ENCODE measurements at places on chromosomes 4 and X. TPM values are rescaled to one million over a fixed set of nuclear protein-coding genes. Genes with fewer than 3 reads are reported as not detected.

DNA sequence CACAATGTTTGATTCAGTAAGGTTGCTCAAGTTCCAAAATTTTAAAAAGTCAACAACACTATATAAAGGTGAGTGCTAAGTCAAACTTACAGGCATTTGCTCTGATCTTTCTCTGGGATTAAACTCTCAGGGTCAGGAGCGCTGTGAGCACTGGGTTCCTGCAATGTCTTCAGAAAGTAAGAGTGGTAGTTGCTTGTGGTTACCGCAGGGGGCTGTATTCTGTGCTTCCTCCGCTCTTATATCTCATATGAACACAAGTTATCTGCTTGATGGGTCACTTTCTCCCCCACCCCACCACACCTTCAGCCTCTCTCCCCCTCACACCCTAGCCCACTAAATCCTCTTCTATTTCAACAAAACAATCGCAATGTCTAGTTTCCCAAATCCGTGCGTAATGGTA, 116.4 kb upstream of the IGSF1 start:
- no peak overlapping the region for H3K27ac ChIP-seq
- H3K4me1 ChIP-seq = no peaks in the 10 kb centered on the region
- H3K36me3 ChIP-seq = no peaks in the 10 kb centered on the region
- H3K27me3 ChIP-seq = no peaks in the 10 kb centered on the region
- H3K4me3 ChIP-seq = no peak overlapping the region
- DNase-seq = no peak

DNA sequence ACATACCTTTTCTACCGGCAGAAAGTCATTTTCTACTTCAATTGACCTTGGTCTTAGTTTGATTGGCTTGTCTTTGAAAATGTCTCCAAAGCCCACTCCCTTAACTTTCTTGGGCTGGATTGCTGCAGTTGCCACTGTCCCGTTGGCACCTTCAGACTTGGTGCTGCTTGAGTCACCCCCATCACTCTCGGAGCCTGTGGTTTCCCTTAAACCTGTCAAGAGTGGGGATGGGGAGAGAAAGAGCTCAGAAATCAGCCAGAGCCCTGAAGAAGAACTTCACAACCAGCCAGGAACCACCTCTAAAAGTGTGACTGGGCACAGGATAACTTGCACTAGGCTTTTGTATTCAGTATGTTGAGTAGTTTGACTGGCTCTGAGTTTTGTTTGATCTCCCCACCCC, 168.5 kb upstream of the MAP3K15 start:
- H3K4me3 ChIP-seq = no peak overlapping the region
- H3K27me3 ChIP-seq = no peaks in the 10 kb centered on the region
- H3K36me3 ChIP-seq = no peaks in the 10 kb centered on the region
- no peak for DNase-seq

The EMD gene
- 56.6 TPM for total RNA-seq

The RNF212 gene
- total RNA-seq = 7.2 TPM

GRCh38 chrX:110436523-110436922, 77.9 kb downstream of the RTL9 start:
- H3K27ac ChIP-seq = no peak overlapping the region
- peaks cover 4% of the 10 kb centered on the region for H3K27me3 ChIP-seq
- H3K4me1 ChIP-seq = no peaks in the 10 kb centered on the region
- H3K36me3 ChIP-seq = no peaks in the 10 kb centered on the region

GRCh38 chrX:97685753-97686152, 802.0 kb downstream of the RPA4 start:
- no peaks in the 10 kb centered on the region for H3K27me3 ChIP-seq
- no peak for DNase-seq
- H3K4me1 ChIP-seq = no peaks in the 10 kb centered on the region
- no peak overlapping the region for H3K27ac ChIP-seq

The ASB12 gene
- 0.20 TPM for total RNA-seq
